ENCODE measurements at places on chromosomes 4 and X.

DNA sequence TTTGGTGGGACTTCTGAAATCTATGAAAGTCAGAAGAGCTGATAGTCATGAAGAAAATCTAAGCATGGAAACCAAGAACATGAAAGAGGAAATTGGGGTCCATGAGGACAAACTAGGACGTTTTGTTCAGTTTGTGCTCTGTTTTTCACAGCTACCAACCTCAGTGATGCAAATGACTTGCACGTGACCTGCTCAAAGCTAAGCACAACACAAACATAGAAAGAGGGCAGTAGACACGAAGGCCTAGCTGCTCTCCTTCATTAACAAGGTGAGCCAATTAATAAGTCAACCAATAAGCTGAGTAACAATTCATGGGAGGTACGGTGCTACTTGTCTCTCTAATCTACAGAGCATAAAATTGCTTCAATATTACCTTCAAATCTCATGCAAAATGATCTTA lies 684.1 kb downstream of the TRAM1L1 start:
- DNase-seq = no peak

GRCh38 chrX:16311671-16312070 lies 144.4 kb downstream of the MAGEB17 start:
- DNase-seq = no peak

DNA sequence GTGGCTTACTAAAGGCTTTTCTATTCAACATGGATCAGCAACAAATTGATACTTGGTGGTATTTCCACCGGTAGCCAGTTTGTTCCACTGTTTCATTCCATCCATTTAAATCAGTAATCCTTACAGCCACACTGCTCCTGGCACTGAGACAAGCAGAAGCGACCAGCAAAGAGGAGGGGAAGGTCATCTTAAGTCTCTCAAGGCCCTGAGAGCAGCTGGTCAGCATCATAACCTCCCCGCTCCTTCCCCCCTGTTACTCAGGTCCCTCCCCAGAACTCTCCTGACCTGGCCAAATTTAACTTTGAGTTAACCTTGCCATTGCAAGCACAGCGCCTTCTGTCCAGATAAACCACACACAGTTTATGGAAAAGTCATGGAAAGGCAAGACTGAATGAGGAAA lies 331.3 kb upstream of the KLF3 start:
- no peak for DNase-seq

DNA sequence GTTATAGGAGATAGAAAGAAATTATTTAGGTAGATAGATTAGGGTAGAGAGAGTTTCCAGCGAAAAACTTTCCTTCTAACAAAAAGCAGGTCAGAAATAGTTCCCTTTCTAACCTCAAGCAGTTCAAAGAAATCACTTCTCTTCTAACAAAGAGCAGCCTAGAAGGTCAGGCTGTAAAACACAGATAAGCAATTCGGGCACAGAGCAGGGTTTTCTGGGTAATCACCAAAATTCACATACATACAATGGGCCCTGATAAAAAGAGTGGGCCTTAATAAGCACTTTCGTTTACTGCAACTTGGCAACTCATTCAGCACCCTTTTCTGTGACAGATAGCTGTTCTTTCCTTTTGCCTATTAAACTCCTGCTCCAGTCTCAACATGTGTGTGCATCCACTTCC lies 13.4 kb upstream of the NAF1 start:
- DNase-seq = no peak

GRCh38 chr4:152462047-152462446 lies 73.8 kb downstream of the FBXW7 start:
- no peak for DNase-seq

- no peak for DNase-seq
Observed at GRCh38 chrX:135086197-135086854, 34.0 kb downstream of the ETDB start.

DNA sequence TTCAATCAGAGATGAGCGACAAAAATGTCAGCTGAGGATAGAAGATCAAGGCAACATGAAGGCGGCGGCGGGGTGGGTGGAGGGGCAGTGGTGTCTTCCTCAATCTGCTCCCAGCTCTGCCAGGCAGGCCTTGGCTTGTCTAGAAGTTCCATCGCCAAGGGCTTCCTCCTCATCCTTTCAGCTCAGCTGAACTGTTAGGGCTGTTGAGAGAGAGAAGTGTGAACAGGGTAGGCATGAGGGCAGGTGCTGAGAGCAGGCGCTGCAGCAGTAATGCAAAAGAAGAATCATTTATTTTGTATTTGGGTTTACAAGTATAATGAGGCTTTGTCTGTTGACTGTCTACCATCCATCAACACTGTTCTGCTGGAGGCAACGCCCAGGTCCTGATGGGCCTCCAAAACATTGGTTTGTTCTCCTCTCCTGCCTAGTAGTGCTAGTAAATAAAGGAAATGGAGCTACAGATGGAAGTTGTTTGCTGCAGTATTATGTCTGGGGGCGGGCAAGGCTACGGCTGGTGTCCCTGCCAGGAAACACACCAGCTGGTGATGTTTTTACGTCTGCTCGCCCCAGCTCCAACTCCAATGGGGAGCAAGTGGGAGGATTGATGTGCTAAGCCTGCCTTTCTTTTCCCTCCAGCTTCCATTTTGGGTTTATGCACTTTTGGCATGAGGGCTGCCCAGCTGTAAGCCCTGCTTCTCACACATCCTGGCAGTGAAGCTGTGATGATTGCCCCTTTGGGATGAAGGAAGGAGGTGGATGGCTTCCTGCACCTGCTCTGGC lies 139.4 kb upstream of the BOD1L1 start:
- no peak for DNase-seq

DNA sequence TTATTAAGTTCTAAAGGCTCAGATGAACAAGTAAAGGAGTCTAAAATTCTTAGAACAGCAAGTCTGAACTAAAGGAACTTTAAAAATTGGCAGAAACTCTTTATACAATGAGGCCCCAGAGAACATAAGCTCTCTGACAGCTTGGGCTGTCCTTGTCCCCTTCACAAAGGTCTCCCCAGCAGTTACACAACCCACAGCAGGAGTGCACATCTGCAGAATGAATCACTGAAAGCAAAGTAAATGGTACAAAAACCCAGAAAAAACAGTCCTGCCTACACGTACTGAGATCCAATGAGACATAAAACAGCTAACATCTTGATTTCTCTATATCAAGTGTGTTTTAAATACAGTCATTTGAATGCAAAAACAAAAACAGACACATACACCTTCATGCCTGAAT lies 18.7 kb downstream of the RBBP7 start:
- DNase-seq = no peak

DNA sequence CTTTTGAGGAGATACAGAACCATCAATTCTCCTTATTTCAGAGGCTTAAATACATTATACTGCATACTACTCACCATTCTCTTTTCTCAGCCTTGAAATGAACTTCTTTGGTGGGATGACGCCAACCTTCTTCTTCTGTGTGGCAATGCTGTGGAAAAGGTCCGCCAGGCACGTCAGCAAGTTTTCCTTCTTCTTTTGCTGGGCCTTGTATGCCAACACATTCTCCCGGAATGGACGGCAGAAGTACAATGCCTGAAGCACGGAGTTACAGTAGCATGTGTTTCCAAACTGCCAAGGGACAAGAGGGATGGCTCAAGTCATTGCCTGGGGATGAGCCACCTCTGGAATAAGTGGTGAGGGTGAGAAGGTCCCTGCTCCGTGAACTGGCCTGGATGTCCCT lies 31.2 kb downstream of the USP46 start:
- no peak for DNase-seq

- no peak for DNase-seq
Observed at GRCh38 chr4:100347241-100347640, 157.0 kb upstream of the DDIT4L start.

DNA sequence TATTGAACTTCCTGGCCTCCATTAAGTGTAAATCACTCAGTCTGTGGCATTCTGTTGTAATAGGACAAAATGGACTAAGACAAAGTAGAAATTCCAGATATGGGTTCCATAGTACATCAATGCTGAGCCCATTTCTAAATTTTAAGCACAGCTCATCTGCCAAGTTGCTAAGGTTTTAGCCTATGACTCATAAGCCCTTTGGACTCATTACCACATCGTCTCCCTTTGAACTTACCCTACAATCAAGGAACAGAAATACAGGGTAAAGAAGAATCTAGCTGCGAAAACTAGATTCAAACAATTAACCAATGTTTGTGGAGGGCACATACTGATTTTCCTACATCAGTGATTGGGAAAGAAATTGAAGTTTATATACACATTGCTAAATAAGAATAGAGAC lies 31.8 kb downstream of the NAA11 start:
- DNase-seq = no peak

DNA sequence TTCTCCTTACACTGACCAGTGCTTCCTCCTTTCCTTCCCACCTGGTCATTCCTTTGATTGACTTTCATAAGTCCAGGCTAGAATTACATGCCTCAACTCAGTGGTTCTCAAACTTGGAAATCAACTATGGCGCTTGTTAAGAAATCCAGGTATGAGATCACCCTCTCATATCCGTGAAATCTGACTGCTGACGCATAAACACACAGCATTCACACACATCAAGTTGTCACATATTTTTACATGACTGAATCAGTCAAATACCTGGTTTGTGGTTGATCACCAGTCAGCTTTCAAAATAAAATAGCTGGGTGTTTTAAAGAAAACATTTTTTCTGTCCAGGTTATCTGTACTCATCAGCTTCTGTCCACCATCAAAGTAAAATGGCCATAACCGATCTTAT lies 433.5 kb downstream of the AFF2 start:
- DNase-seq = no peak

- DNase-seq = no peak
Observed at GRCh38 chr4:108143515-108143914, 25.2 kb downstream of the LEF1 start.

GRCh38 chrX:8453611-8454010 lies 11.0 kb upstream of the VCX3B start:
- no peak for DNase-seq

GRCh38 chrX:5965406-5965805 lies 263.3 kb downstream of the NLGN4X start:
- DNase-seq = no peak

GRCh38 chr4:34422472-34423175 lies 1821.7 kb downstream of the ARAP2 start:
- DNase-seq = no peak

GRCh38 chr4:121270389-121270788 lies 106.3 kb upstream of the TNIP3 start:
- DNase-seq = no peak

- DNase-seq = no peak
Observed at GRCh38 chrX:111511477-111511876, at the start of gene SERTM2. SERTM2 (plus strand) TSS chrX:111511645; CDS start chrX:111518858, 7,213 bp downstream.

- DNase-seq = no peak
Observed at GRCh38 chr4:650461-650860, 23.6 kb downstream of the ATP5ME start.

GRCh38 chrX:131063613-131064012 lies 5.5 kb downstream of the ARHGAP36 start:
- DNase-seq = no peak
